ENCODE measurements at places on chromosomes 3 and 15. TPM values are rescaled to one million over a fixed set of nuclear protein-coding genes. Genes with fewer than 3 reads are reported as not detected.

ENTPD3 gene
- total RNA-seq, result not detected

LRTM1 gene
- total RNA-seq, result not detected

TF gene
- 0.30 TPM for total RNA-seq

SOX14 gene
- not detected for total RNA-seq

EEFSEC gene
- 13.1 TPM for total RNA-seq

PLSCR2 gene
- total RNA-seq, result not detected

TNFSF10 gene
- 9.2 TPM for total RNA-seq

ARPIN gene
- not detected for total RNA-seq

IVD gene
- total RNA-seq, result 30.7 TPM

TGM5 gene
- not detected for total RNA-seq

LSAMP gene
- total RNA-seq, result not detected

LRRC2 gene
- total RNA-seq, result 0.91 TPM

CADM2 gene
- 0.11 TPM for total RNA-seq

CIDEC gene
- total RNA-seq, result not detected

TMC3 gene
- not detected for total RNA-seq

INKA1 gene
- total RNA-seq, result 0.85 TPM

COL7A1 gene
- total RNA-seq, result 0.73 TPM

PROK2 gene
- total RNA-seq, result 1.3 TPM

RAD18 gene
- total RNA-seq, result 10.0 TPM

IQCB1 gene
- total RNA-seq, result 41.3 TPM

PDCD10 gene
- total RNA-seq, result 19.0 TPM

ROBO2 gene
- not detected for total RNA-seq

CAMKV gene
- 0.28 TPM for total RNA-seq

CILP gene
- 0.33 TPM for total RNA-seq

FEZF2 gene
- total RNA-seq, result not detected

TSEN2 gene
- 8.0 TPM for total RNA-seq

ISLR gene
- total RNA-seq, result not detected

PAK6 gene
- 0.36 TPM for total RNA-seq

LINGO1 gene
- total RNA-seq, result not detected

HIGD1A gene
- 9.3 TPM for total RNA-seq

ISL2 gene
- total RNA-seq, result not detected

All from CD4-positive, alpha-beta T cell (primary cell).